Tibial artery (tissue), 4 donors: ENCODE measurements at places on chromosomes 1 and 21.
A peak's percentile ranks its signal among the peaks of the same experiment; 100 is the strongest.

GRCh38 chr1:43868741-43869067 lies 64.9 kb upstream of the ARTN start:
- DNase-seq, result no peak

- DNase-seq, result no peak
Measured at GRCh38 chr1:154607106-154607608, 829 bp downstream of the ADAR start.

DNA sequence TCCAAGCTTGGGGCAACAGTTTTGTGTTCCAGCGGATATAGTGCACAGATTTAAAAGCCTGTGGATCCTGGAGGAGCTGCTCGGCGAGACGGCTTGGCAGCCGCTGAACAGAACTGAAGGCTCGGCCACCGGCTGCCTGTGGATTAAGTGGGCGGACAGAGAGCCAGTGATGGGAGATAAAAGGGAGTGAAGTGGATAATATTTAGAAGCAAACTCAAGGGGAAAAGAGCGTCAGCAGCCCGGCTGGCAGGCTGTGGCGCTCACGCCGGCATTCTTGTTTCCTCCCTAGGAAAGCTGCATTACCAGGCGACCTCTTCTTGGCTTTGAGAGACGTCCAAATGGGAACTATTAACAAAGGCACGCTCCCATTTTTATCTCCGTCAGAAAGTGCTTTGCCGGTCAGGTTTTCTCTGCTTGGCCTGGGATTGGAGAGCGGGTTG lies 10.4 kb downstream of the TRABD2B start:
- DNase-seq, result peak; percentile 32

DNA sequence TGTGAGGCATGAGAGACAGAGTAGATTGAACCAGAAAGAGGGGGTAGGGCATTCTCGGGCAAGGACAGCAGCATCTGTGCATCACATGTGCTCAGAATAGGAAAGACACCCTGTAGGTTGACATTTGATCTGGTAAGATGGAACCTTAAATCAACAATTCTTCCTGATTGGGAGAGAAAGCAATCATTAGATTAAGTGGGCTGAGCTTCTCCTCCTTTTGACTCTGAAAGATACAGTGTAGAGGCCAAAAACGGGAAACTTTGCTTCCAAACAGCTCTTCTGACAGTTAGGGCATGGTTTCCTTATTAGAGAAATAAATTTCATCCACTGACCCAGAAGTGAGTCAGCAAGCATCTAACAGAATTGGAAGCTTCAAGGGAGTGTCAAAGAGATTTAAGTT lies 9.7 kb downstream of the KIF14 start:
- DNase-seq, result no peak

DNA sequence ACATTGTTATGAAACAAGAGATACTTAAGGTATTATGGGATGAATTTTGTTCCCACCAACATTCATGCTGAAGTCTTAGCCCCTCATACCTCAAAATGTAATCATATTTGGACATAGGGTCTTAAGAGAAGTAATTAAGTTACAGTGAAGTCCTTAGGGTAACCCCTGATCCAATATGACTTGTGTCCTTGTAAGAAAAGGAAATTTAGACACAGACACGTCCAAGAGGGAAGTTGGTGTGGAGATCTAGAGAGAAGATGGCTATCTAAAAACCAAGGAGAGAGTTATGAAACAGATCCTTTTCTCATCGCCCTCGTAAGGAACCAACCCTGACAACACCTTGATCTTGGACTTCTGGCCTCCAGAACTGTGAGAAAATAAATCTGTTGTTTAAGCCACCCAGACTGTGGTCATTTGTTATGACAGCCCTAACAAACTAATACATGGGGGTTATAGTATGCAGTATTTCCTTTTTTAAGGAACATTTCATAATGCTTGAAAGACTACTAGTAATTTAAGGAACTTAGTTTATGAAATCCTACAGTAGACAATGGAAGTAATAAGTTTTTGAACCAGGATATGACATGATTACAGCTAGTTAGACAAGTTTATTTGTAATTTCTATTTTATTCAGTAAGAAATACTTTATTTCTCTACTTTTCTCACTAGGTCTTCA lies 875.5 kb upstream of the ADGRL2 start:
- DNase-seq, result no peak

- no peak for DNase-seq
Measured at GRCh38 chr1:231923491-231924041, 297.0 kb downstream of the DISC1 start.

GRCh38 chr1:50155541-50155940 lies 46.8 kb downstream of the ELAVL4 start:
- no peak for DNase-seq

GRCh38 chr1:160446945-160447600 lies 46.7 kb downstream of the VANGL2 start:
- DNase-seq, result no peak

DNA sequence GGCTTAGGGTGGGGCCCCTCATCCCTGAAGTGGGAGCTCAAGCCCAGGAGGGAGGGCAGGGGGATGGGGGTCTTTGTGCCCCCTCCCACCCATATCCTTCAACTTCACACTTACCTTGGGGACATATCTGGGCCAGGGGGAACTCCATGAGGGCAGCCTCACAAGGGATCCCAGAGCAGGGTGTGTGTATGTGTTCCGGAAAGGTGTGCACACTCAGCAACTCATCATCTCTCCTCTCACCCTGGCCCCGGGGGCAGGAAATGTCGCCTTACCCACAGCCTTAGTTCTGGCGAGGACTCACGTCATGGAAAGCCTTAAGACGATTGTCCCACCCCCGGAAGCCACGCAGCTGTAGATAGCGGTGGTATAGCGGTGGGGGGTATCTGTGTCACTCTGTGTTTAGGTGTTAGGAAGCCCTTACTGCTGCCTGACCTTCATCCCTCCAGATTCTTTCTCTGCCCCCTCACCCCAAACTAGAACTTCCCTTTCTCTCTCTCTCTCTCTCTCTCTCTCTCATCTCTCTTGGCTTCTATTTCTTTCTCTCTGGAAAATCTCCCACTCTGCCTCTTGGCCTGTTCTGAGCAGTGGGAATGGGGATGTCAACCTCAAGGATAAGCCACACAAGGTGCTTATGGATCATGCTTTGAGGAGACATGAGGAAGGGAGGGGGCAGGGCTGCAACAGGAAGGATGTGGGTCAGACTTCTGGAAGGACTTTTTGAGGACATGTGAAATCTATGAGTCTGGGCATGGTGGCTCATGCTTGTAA lies at the start of gene SH2D2A:
SH2D2A (minus strand) TSS at position 288 of the 768 bp plus-strand sequence; CDS start at position 148, 140 bp downstream.
- DNase-seq, result no peak

DNA sequence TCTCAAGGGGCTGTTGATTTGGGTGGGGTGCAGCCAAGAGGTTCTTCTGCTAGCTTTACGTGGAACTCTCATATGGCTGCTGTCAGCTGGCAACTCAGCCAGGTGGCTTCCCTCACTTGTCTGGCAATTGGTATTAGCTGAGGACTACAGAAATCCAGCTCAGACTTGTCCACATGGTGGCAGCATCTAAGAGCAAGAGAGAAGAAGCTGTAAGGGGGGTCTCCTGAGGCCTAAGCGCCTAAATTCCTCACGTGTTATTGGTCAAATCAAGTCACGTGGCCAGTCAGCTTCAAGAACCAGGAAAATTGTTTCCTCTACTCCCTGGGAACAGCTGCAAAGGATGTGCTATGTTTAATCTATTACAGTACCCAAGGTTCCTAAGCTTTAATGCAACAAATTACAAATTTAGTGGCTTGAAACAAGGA lies 4.2 kb upstream of the DYRK3 start:
- DNase-seq, result peak; percentile 46

DNA sequence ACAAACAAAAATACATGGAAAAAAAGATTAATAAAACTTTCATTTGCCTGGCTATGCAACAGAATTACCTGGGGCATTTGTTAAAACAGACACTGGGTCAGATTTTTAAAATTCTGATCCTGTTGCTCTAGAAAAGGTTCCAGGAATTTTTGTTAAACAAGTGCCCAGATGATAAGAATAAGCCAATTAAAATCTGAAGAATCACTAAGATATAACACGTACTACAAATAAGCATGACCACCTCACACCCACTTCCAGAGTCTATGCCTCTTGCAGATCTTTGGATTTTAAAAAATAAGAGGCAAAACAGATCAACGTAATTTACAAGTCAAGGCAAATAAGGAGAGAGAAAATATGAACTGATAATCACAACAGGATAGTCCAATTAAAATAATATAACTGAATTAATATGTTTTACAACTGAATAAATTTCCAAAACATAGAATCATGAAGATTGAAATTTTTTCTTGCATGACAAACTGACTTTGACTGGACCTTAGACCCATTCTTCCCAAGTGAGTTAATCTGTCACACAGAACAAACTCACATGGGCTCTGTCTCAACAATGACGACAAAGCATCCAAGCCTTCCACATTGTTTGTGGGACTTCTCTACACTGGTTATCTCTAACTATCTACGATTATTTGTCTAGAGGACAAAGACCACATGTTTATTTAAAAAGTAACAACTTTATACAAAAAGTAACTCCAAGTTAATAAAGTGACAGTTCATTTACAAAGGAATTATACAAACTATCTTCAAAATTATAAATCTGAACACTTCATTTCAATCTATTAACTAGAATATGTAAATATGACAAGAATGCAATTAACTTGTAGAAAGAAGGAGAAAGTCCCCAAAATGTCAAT lies 56.9 kb downstream of the COP1 start:
- DNase-seq, result no peak

DNA sequence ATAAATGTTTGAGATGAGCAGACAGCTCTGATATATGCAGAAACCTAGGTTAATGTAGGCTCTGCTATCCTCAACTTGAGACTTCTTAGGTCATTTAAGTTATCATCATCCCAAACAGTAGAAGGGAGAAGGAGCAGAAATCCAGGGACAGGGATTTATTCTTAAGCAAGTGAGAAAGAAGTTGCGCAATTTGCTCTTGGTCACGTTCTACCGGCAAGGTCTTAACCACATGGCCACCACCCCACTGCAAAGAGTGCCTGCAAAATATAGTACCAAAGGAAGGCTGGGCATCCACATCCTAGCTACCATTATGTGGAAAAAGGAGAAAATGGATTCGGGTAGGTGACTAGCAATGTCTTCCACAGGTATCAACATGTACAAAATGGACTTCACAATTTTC lies 25.2 kb downstream of the CRNN start:
- no peak for DNase-seq

DNA sequence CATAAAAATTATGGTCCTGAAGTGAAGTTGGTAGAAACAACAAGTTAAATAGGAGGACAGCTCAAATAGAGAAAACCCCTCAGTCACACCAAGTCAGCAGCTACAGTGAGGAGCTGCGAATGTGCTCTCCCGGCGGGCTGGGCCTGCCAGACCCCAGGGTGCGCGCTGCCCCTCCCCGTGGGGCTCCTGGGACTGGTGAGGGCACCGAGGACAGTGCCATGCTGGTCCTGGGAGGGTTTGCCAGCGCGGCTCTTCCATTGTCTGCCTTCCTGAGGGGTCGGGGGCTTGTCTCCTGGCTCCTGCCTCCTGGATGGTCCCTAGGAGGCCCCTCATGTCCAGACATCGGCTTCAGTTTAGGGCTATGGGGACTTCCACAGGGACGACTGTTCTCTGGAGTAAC lies 121.8 kb downstream of the PCBP3 start:
- DNase-seq, result no peak

- DNase-seq, result peak; percentile 84
Measured at GRCh38 chr21:38913120-38913892, 107.6 kb downstream of the ETS2 start.

GRCh38 chr1:245915841-245916240 lies 591.2 kb downstream of the SMYD3 start:
- DNase-seq, result no peak

DNA sequence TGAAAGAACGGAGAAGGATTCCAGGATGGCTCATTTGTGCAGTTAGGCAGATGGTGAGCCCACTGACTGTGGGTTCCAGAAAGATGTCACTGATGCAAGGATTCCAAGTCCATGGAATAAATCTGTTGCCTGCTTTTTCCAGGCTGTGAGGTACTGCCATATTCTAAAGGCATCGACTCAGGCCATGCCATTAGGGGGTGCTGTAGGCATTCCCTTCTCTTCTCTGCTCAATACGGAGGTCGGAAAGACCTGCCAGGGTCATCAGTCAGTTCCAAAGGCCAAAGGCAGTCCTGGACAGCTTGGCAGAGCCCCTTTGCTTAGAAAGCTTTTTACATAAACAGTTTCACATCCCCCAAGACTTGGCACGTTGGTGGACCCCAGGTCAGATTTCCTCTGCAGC lies 31.7 kb upstream of the TMEM125 start:
- peak; percentile 56 for DNase-seq

DNA sequence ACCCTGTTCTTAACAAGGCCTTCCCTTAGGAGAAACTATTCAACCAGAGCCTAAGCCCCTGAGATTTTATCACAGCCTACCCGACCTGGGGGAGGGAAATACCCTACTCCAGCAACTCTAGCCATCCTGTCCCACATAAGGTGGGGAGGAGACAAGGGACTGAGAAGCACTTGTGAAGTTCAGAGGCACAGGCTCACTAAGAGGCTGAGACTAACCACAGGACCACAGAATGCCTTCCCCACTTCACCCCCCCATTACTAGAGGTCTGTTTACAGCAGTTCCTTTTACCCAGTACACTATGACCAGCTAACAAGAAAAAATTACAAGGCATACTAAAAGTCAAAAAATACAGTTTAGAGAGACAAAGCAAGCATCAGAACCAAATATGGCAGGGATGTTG lies 86.8 kb downstream of the TEX35 start:
- DNase-seq, result no peak

DNA sequence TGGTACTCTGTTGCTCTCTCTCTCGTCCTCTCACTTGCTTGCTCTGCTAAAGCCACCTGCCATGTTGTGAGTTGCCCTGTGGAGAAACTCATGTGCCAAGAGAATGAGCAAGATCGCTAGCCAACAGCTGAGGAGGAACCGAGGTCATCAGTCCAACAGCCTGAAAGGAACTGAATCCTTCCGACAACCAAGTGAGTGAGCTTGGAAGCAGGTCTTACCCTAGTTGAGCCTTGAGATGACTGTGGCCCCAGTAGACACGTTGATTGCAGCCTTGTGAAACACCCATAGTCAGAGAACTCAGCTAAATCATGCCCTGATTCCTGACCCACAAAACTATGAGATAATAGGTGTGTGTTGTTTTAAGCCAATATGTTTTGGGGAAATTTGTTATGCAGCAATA lies 48.1 kb upstream of the BACH1 start:
- no peak for DNase-seq

DNA sequence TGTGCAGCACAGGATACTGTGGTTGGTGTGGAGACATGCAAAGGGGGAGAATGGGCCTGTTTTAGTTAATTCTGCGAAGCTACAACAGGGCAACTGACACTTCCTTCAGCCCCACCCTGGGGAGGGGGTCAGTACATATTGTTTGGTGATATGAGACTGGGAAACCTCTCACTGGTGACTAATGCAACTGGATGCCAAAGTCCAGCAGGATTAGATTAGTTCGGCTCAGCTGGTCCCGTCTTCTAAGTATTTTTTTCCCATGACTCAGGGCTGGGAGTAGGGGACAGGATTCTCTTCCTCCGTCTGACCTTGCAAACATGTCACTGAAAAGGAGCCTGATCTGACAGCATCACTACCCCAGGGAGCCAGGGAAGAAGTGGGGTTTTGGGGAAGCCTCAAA lies 43.0 kb downstream of the PLXNA2 start:
- DNase-seq, result no peak

- DNase-seq, result no peak
Measured at GRCh38 chr1:115428256-115428655, 90.2 kb upstream of the NGF start.
